ENCODE measurements at places on chromosomes 12 and 14. TPM values are rescaled to one million over a fixed set of nuclear protein-coding genes. Genes with fewer than 3 reads are reported as not detected.
A peak's percentile ranks its signal among the peaks of the same experiment; 100 is the strongest.

GRCh38 chr14:98176892-98177291 lies 1095.1 kb downstream of the BCL11B start:
- DNase-seq: no peak

Gene ANO4
- total RNA-seq: 2.6 TPM

DNA sequence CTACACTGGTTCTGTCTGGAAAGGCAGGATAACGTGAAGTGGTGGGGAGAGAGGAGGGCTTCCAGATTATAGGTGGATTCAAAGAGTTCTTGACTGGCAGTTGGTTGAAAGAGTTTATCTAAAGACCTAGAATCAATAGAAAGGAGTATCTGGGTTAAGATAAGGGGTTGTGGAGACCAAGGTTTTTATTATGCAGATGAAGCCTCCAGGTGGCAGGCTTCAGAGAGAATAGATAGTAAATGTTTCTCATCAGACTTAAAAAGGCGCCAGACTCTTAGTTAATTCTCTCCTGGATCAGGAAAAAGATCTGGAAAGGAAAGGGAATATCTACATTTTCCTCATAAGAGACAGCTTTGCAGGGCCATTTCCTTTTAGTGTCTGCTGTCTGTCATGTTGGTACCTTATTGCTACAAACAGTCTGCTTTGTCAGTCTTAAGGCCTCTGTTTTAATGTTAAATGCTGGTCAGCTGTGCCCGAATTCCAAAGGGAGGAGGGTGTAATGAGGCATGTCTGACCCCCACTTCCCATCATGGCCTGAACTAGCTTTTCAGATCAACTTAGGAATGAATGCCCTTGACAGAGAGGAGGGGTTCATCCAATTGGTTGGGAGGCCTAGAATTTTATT lies 401.3 kb downstream of the FUT8 start:
- peak; percentile 44 for DNase-seq

GRCh38 chr12:105252901-105253300 lies 16.9 kb upstream of the APPL2 start:
- DNase-seq: no peak

Measured in WTC11 (cell line).